ENCODE measurements at places on chromosomes 12 and 14.

- peak; percentile 5 for DNase-seq
These were observed 265.6 kb downstream of the AACS start for GRCh38 chr12:125330645-125331341.

DNA sequence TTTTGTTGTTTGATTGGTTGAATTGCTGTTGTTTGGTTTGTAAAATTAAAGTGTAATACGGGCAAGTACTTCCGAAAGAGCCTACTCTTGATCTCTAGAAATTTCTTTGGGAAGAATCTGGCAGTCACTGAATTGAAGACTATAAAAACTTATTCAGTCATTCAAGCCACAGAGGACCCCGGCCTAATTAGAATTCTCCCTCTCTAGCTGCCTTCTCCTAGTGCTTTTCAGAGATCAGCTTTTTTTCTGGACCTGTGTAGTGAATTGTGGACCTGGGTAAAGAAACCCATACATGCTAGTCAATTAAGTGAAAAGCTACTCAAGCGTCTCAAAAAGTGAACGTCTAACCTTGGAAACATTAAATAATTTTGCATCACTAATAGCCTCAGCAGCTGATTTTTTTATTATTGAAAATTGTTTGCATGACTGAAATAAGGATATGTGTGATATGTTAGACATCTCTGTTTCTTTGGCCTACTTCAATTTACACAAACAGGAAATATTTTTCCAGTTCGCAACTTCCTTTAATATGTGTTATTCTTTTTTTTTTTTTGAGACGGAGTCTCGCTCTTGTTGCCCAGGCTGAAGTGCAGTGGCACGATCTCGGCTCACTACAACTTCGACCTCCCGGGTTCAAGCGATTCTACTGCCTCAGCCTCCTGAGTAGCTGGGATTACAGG, 27.2 kb downstream of the EFCAB11 start:
- DNase-seq, result no peak

- peak; percentile 73 for DNase-seq
These were observed 39.9 kb downstream of the MYO1H start for GRCh38 chr12:109387425-109388166.

GRCh38 chr12:9649532-9649940, 20.0 kb upstream of the CLEC2D start:
- DNase-seq, result no peak

DNA sequence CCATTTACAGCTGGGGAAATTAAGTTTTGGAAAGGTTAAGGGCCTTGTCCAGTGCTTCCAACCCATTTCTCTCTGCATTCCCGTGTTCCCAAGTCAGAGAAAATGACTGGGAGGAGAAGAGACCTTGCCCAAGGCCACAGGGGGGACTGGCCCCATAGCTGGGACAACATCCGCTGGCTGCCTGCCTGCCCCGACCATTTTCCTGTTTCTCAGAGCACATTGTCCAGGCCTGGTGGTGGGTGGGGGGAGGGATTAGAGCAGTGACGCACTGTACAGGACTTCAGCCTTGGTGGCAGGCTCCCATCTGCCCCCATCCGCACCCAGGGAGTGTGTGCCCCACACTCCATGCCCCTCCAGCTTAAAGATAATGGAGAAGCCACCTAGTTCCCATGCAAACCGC, 27.7 kb downstream of the DIO3 start:
- DNase-seq, result peak; percentile 60

GRCh38 chr14:85129921-85130320, 400.0 kb upstream of the FLRT2 start:
- peak; percentile 1 for DNase-seq

- peak; percentile 5 for DNase-seq
These were observed 510 bp downstream of the EIF2S1 start for GRCh38 chr14:67360470-67361206.

- DNase-seq, result no peak
These were observed 161.8 kb downstream of the EFCAB11 start for GRCh38 chr14:89792489-89793366.

- DNase-seq, result no peak
These were observed 40.1 kb downstream of the CACNA1C start for GRCh38 chr12:2092890-2093289.

DNA sequence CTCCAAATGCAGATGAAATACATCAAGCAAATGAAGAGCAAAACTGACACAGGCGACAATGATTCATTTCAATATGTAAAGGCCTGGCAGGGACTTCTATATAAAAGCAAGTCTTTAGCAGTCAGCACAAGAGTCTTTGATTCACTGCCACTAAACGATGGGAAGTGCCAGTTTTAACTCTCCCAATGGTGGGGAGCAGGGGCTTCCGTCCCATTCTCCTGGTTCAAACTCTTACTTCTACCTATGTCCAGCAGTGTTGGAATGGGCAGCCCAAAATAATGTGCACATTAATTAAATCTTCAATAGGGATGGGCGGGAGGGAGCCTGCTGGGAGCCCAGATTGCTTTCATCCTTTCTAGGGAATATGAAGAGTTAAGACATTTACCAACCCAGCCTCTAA, 97.5 kb upstream of the MDM1 start:
- DNase-seq, result no peak

DNA sequence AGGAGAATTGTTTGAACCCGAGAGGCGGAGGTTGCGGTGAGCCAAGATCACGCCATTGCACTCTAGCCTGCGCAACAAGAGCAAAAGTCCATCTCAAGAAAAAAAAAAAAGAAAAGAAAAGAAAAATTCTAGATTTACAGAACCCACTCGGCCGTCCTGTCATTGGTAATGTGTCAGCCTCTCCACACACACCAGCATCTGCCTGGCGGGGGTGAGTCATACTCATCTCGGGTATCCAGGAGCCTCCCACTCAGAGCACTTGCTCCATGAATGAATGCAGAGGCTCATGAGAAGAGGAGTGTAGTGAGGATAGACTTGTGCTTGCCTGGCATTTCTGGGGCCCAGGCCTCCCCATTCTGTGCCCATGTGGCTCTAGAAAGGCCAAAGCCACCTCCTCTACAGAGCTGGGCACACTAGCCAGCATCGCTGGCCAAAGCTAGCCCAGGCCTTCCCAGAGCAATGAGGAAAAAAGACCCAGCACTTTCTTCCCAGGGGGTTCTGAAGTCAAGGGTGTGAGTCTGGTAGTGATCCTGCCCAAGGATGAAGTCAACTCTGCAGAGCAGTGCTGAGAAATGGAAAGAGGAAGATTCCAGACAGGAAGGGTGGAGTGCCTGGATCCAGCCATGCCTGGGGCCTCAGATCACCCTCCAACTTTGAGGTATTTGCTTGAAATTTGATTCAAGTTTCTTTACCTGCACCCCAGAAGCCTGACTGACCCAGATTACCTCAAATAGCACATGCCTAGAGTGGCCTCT, 31.2 kb upstream of the KLC1 start:
- no peak for DNase-seq

DNA sequence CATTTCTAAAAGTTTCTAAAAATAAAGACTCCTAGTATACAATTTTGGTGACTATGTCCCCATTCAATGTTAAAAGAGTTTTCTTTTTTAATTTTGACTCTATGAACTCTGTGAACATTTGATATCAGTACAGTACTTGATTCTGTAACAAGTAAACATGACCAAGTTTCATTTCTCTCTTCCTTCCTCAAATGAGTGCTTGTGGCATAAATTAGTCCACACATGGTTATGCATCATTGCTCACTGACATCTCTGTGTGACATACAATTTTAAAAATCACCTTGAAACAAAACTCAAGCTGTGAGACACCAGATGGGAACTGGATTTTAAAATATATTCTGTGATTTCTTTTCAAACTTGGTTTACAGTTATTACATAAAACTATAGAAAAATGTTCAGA, 253.9 kb upstream of the MDGA2 start:
- DNase-seq, result no peak

DNA sequence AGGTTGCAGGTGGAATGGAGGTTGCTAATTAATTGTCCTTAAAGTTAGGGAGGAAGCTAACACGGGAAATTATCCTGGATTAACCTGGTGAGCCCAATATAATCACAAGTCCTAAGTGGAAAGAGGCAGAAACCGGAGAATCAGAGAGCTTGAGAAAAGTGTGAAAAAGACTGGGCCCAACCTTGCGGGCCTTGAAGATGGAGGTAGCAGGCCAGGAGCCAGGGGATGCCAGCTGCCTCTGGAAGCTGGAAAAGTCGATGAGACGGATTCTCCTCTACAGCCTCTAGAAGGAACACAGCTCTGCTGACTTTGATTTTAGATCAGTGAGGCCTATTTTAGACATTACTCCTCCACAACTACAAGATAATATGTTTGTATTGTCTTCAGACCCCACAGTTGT, 2.1 kb downstream of the SDR9C7 start:
- no peak for DNase-seq

- no peak for DNase-seq
These were observed 18.7 kb downstream of the SETD1B start for GRCh38 chr12:121822393-121823100.

GRCh38 chr14:28831126-28831525, 64.5 kb downstream of the FOXG1 start:
- DNase-seq, result no peak

GRCh38 chr12:1644534-1645438, 15.8 kb downstream of the WNT5B start:
- no peak for DNase-seq

- DNase-seq, result no peak
These were observed 9.7 kb downstream of the CKAP4 start for GRCh38 chr12:106238146-106238545.

DNA sequence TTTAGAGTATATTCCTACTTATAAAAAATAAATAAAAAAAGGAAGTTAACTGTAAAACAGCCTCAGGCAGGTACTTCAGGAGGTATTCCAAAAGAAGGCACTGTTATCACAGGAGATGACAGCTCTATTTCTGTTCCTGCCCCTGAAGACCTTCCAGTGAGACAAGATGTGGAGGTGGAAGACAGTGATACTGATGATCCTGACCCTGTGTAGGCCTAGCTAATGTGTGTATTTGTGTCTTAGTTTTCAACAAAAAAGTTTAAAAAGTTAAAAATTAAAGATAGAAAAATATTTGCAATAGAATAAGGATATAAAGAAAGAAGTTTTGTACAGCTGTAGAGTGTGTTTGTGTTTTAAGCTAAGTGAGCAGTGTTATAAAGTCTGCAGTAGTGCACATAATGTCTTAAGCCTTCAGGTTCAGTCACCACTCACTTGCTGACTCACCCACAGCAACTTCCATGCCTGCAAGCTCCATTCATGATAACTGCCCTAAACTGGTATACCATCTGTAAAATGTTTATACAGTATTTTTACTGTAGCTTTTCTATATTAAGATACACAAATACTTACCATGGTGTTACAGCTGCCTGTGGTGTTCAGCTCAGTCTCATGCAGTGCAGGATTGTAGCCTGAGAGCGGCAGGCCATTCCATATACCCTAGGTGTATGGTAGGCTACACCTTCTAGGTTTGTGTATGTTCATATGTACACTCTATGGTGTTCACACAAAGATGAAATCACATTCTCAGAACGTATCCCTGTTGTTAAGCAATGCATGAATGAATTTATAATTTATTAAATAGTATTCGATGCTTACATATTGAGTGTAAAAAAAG, 121.1 kb downstream of the ANO6 start:
- DNase-seq, result no peak

- no peak for DNase-seq
These were observed 38.6 kb upstream of the KCNJ8 start for GRCh38 chr12:21813125-21813524.

GRCh38 chr12:39587225-39587624, 32.4 kb downstream of the ABCD2 start:
- no peak for DNase-seq

- DNase-seq, result peak; percentile 13
These were observed 505.9 kb downstream of the FLRT2 start for GRCh38 chr14:86035882-86036281.

DNA sequence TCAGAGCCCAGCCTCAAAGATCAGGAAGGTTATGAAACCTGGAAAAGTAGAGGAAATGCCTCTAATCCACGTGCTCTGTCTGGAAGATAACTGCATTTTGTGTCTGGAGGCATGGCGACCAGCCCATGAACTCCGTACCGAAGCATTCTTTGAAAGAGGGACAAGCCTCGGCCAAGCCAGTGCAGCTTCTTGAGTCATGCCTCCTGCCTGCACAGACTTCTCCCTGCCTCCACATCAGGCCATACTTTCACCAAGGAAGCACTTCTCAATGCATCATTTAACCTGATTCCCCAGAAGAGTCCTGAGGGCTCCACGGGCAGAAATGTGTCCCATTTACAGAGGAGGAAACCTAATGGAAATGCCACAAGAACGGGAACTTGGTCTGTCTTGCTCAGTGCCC, 3.4 kb downstream of the ACTN1 start:
- DNase-seq, result no peak

- no peak for DNase-seq
These were observed 3.2 kb downstream of the KDM2B start for GRCh38 chr12:121577443-121578180.

GRCh38 chr14:43001731-43002130, 1395.1 kb downstream of the LRFN5 start:
- no peak for DNase-seq

DNA sequence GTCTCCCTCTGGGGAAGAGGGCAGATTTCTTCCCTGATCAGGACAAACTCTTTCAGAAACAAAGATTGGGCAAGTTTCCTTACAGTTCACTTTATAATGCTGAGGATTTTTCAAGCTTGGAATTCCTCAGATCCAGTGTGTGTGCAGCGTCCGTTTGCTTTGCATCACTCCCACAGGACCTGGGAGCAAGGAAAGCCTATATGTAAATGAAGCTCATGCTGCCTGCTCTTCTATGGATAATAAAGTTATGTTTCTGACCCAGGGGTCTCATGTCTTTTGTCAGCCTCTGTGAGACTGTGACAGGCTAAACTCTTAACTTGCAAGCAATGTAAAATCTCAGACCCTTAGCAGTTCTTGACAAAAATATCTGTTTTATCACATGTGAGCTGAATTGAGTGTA, 41.6 kb downstream of the TRHDE start:
- no peak for DNase-seq

DNA sequence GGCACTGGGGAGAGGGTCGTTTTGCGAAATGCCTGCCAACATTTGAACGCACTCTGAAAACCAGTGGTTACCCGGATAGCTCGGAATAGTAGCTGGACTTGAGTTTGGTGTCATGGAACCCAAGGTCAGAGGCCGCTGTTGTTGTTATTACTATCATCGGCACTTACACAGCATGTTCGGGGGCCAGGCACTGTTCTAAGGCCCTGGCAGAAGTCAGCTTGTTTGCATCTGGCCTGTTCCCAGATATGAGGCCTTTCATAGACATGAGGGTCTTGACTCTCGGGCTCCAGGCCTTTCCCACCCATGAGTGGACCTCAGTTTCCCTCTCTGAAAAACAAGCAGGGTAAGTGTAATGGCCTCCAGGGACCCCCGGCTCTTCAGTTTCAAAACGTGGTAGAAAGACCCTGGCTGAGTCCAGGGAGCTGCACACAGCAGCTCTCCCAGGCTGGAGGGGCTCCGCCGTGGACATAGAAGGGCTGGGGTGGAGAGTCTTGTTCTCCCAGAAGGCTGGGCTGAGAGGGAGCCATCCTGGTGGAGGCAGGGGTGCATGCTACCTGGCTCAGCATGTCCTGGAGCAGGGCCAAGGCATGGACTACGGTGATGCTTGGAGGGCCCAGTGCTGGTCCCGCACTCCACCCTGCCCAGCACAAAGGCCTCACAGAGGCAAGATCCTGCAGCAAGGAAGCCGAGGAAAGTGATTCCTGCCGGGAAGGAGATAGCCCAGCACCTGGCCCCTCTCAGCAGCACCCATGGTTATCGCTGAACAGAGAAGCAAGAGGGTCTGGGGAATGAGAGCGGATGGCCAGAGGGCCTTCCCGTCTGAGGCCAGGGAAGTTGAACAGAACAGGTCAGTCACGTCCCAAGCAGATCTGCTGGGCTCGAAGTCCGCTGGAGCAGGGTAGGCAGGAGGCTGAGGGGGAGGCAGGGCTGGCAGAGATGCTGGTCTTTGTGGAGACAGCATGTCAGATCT, 63.5 kb upstream of the C14orf180 start:
- DNase-seq, result no peak

Data from HepG2 (cell line).